ENCODE measurements at places on chromosomes 1 and 21.

DNA sequence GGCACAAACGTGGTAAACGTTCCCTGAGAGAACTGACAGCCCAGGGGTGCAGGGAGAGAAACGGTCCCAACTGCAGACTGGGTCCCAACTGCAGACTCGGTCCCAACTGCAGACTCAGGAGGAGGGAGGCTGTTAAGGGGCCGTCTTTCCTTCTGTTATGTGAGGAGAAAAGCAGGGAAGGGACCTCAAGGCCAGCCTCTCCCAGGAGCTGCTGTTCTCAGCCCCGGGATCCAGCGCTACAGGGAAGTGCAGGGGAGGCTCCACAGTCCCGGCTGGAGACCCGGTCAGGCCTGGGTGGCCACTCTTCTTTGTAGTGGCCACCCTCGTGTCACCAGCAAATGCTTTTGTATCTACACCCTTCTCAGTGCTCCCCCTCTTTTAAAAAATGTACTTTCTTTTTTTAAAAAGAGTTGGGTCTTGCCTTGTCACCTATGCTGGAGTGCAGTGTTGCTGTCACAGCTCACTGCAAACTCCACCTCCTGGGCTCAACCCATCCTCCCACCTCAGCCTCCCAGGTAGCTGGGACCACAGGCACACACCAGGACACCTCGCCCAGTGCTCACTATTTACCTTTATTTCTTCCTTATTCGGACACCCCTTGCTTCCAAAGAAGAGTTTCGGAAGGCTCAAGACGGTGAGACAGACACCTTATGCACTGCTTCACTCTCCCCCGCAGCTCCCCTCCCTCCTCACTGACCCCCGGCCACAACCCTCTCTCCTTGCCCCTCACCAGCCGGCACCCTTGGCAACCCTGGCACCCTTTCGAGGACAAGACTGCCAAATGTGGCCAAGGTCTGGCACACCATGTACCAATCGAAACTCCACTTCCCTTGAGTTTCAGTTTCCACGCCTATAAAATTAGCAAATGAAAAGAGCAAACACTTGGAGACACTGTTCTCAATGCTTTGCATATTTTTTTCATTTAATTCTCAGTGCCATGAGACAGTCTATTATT is 21.8 kb downstream of the CAPN2 start:
- DNase-seq = no peak

DNA sequence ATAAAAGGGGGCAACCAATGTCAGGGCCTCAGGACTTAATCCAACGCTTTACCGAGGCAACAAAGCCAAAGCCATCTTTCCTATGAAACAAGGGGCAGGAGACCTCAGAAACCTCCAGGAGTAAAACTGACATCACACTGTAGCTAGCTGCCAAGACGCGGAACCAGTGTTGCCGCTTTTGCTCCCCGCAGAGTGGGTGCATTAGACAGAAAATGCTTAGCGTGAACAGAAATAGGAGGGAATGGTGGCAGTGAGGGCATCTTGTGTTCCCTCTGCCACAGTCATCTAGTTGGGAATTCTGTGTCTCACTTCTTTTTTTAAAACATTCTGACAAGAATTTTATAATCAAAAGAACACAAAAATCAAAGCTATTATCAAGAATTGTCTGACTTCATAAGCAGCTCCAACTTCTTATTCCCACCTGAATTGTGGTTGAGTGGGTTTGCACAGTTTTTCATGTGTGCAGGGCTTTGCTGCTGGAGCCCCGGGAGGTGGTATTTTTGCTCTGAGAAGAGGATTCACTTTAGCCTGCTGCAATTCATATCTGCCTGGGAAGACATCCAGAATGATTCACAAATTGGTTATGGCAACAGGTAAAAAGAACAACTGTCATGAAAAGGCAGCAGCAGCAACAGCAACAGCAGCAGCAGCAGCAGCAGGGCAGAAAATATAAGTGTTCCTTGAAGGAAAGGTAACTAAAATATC is 82.2 kb upstream of the DIRAS3 start:
- no peak for DNase-seq

- no peak for DNase-seq
Measured at GRCh38 chr1:166133276-166133841, 33.4 kb downstream of the FAM78B start.

DNA sequence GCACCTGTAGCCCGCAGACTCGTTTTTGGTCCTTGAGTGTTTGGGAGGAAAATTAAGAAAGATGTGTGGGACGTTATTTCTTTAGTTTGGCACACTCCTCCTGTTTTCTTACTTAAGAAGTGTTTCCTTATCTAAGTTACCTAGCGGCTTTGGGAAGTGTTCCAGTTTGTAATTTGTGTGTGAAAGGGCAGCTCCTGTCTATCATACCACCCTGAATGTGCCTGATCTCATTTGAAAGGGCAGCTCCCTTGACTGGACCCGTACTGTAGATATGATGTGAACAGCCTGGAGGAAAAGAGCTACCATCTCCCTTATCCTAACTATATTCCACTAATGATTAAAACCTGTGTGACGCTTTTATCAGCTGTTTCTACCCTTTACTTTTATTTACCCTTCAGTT is 314.3 kb downstream of the CHRM3 start:
- no peak for DNase-seq

DNA sequence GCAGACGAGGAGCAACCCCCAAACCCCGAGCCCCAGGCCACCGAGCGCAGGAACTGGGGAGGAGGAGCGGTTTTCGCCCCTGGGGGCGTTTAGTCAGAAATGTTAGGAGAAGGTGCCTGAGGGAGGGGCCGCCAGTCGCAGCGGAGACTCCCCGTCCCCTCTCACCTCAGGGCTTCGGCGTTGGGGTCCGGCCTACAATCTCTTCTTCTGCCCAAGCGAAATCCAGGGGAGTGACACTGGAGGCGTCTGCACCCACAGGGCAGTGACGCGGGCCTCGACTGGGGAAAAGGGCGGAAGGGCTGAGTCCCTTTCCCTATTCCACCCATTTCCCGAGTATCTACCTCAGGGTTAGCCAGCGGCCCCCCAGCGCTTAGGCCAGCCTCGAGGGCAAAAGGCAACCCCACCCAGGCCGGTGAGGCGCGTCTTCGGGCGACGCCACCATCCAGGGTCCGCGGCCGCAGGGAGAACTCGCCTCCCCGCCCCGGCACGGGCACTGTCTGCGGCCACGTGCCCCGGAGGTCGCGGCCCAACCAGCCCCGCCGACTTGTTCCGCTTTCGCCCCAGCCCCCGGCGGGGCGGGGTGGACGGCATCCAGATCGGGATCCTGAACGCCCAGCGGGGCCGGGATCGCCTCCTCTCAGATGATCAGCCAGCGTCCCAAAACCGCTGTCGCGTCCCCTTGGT is 118.7 kb upstream of the BARHL2 start:
- no peak for DNase-seq

Data from hindlimb muscle (tissue), 1 donor.